ENCODE measurements at places on chromosomes 13 and 19. TPM values are rescaled to one million over a fixed set of nuclear protein-coding genes. Genes with fewer than 3 reads are reported as not detected.
A peak's percentile ranks its signal among the peaks of the same experiment; 100 is the strongest.

DNA sequence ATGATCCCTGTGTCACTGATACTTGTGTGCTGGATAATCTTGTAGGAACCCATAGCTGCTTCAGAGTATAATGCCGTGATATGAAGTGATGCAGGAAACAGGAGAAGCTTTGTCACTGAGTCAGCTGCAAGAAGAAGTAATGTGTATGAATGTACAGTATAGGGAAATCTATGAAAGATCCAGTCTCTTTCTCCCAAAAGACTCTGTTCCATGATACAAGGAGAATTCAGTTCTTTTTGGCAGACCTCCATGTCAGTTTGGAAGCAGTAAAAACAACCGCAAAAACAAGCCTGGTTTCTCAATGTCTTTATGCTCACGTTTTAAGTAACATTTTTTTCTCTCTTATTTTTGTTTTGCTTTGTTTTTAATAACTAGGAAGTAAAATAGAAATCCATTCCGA is 33.9 kb downstream of the PCDH17 start:
- DNase-seq: no peak

DNA sequence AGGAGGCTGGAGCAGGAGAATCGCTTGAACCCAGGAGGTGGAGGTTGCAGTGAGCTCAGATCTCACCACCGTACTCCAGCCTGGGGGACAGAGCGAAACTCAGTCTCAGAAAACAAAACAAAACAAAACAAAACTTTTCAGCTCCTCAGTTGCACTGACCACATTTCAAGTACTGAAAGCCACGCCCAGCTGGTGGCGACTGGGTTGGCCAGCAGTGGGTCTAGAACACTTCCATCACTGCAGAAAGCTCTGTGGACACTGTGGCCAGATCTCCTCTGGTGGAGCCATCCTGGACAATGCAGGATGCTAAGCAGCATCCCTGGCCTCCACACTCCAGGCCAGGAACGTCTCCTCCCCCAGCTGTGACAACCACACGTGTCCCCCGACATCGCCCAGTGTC is 21.1 kb downstream of the TLE2 start:
- no peak for DNase-seq

DNA sequence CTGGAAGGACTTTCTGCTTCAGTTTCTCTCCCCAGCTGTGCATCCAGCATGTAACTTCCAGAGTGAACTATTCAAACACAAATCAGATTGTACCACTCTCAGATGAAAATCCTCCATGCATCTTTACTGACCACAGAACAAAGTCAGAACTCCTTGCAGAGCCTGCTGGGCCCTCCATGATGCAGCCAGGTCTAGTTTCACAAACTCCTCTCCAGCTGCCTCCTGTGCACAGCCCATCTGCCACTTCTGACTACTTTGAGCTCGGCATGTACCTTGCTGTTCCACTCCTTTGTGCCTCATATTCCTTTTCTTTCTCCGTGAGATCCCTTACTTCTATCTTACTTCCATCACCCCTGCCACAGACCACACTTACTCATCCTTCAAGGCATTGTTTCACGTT is 31.4 kb downstream of the NALCN start:
- DNase-seq: no peak

- DNase-seq: no peak
Measured at GRCh38 chr19:23792784-23793183, 34.1 kb upstream of the ZNF681 start.

- peak; percentile 14 for DNase-seq
Measured at GRCh38 chr13:113299951-113300350, 2.9 kb downstream of the LAMP1 start.

GRCh38 chr13:26446751-26447150 is 110.7 kb upstream of the WASF3 start:
- no peak for DNase-seq

GRCh38 chr19:57786906-57787305 is 17.4 kb downstream of the ZNF586 start:
- DNase-seq: no peak

- no peak for DNase-seq
Measured at GRCh38 chr19:41416194-41416674, 10.9 kb downstream of the B3GNT8 start.

- peak; percentile 33 for DNase-seq
Measured at GRCh38 chr19:7391218-7391670, 42.5 kb downstream of the ARHGEF18 start.

DNA sequence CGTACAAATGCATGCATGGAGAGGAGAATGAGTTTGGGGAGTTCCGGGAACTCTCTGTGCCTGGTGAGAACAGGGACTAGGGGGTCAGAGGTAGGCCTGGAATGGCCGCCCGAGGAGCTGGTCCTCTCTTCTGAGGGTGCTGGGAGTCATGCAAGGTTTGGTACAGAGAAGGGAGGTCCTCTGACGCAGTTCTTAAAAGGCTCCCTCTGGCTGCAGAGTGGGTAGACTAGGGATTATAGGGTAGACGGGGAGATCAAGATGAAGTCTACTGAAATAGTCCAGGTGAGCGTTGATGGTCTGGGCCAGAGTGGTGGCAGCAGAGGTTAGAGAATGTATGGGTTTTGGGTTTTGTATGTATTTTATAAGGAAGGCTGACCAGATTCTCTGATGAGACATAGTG is 796 bp downstream of the ZNF304 start:
- DNase-seq: no peak

- DNase-seq: no peak
Measured at GRCh38 chr19:3586707-3587346, 1.5 kb downstream of the GIPC3 start.

GRCh38 chr13:73849292-73849691 is 284.9 kb downstream of the KLF12 start:
- peak; percentile 30 for DNase-seq

DNA sequence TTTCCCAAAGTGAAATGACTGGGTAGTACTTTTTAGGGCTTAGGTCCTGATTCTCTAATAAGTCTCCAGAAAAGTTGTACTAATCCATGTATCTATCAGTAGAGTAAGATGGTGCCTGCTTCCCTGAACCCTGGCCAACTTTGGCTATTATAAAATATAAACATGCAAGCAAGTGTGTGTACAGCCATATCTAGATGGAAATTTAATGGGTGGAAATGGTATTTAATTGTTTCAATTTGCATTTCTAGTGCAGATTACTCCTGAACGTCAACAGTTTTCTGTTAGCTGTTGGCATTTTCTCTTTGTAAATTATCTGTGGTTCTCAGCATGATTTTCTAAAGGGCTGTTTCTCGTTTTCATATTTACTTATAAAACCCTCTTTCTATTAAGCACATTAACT is 187.1 kb upstream of the RNF113B start:
- DNase-seq: no peak

DNA sequence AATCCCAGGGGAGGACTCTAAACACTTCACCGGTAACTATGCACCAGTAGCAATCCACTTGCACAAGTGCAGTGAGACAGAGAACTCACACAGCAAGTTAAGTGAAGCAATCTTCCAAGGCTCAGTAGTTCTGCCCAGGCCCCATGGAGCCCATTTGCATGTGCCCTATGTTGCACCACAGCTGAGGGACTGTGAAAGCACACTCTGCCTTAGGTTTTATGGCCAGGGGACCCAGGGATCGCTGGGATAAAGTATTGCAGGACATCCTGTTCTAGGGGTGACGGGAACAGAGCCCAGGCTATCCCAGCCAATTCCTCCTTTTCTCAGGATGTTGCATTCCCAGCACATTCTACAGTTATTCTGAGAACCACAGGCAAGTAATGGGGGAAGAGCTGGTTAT is 6.0 kb upstream of the AMER2 start:
- DNase-seq: no peak

DNA sequence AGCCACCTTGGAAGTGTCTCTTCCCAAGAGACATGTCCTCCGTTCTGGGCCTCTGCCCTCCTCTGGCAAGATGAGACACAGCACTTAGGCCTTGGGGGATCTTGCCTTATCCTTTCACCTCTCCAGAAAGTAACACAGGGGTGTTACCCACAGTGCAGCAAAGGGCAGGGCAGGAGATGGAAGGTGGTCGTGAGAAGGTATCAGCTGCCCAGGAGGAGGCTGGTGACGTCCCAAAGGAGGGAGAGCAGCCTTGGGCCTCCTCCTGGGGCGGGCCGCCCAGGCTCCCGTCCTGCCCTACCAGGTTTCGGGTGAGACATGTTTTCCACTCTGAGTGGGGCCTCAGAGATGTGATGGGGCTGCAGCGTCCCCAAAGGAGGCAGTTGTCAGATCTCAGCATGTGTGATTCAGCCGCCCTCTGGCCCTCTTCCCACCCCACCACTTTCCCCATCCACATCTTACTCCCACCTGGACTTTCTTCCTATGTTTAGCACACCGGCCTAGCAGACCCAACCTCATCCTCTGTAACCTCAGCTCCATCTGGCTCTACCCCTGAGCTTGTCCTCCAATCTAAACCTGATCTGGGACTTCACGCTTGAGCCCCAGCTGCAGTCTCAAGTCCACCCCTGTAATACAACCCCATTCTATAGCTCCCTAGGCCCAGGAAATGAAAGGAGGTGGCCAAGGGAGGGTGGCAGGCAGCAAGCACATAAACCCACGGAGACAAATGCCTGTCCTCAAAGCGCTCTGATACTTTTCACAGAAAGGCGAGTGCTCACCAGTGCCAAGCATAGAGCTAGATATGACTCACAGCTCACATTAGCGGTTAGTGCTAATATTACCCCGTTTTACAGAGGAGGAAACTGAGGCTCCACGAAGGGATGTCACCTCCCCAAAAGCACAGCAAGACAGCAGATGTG is 9.3 kb downstream of the POU2F2 start:
- DNase-seq: no peak

DNA sequence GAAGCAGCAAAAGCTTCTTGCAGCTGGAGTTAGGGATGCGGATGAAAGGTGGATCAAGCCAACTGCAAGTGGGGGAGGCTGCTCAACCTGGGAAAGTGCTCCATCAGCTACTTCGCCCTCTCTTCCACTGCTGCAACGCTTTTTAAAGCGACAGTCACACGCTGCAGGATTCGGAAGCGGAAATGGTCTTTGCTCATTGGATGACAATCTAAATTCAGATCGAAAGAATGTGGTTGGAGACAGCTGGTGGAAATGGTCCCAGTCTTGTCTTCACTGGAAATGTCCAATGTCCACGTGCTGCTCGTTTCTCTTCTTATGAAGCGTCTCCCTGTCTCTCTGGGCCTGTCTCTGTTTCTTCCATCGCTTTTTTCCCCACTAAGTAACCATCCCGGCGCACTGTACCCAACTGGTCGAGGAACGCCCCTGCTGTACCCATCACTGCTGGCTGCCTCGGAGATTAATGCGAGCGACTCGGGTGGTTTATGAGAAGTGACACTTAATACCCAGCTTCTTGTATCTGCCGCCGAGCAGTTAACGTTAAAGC is 2.1 kb upstream of the FGF9 start:
- no peak for DNase-seq

- no peak for DNase-seq
Measured at GRCh38 chr13:37526710-37527473, 71.7 kb downstream of the POSTN start.

- DNase-seq: no peak
Measured at GRCh38 chr13:85371254-85371653, 428.0 kb downstream of the SLITRK6 start.

GRCh38 chr19:44164673-44165512 is at the start of gene ZNF226:
Gene ZNF226 (plus strand): TSS chr19:44165100. CDS start chr19:44170081, 4,981 bp downstream.
- DNase-seq: peak; percentile 98

GRCh38 chr19:55256562-55257460 is 2.0 kb downstream of the PPP6R1 start:
- no peak for DNase-seq

- DNase-seq: no peak
Measured at GRCh38 chr13:40666933-40667621, 636 bp upstream of the FOXO1 start.

GRCh38 chr13:76387566-76387965 is 498.6 kb downstream of the KCTD12 start:
- DNase-seq: no peak

DNA sequence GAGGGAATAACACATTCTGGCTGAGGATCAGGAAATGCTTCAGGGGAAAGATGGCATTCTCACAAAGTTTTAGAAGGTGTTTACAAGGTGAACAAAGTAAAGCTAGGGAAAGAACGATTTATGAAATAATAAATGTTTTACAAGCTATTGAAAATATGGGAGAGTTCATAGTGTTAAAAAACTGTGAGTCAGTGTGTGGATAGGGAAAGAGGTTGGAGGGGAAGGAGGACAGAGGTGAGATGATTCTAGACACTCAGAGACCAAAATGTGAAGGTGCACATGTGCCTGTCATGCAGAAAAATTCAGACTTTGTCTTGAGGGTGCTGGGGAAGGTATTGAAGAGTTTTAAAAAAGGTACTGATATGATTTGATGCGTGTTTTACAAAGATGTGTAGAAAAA is 476.1 kb downstream of the TDRD3 start:
- no peak for DNase-seq

- no peak for DNase-seq
Measured at GRCh38 chr19:32197896-32198882, 147.2 kb upstream of the ZNF507 start.

- peak; percentile 92 for DNase-seq
Measured at GRCh38 chr19:1252221-1252820, 3.9 kb downstream of the MIDN start.

DNA sequence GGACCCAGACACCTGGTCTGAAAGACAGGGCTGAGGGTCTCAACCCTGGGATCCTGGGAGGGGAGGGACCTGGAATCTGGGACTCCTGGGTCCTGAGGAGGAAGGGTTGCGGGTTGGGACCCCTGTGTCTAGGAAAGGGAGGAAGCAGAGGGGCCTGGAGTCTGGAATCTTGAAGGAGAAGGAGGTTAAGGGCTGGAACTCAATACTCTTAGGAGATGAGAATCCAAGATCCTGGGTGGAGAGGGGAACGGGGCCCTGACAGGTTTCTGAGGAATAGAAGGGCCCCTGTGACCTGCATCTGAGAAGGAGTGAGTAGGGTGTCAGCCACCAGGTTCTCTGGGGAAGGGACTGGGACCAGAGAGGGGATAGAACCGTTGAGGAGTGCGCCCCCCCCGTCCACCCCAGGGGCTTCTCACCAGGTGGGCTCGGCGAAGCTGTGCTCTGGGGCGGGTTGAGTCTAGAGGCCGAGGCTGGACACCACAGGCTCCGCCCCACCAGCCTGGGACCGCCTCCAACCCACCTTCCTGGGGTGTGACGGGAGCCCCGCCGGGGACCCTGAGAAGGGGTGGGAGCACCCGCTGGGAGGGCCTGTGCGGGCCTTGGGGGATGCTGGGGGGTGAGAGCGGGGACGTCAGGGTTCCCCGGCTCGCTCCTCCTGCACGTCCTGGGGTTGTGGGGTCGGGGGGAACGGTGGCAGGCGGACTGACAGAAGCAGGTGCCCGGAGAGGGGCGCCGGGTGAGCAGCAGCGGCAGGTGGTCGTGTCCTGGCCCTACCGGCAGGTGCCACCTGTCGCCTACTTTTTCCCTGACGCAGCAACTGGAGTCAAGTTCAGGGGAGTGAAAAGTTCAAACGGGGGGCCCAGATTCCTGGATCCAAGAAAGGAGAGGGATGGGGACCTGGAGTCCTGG is at the start of gene MAMSTR:
Gene MAMSTR (minus strand): TSS at position 463 of the 909 bp plus-strand sequence. CDS start 694 bp downstream, outside the sequence.
- DNase-seq: no peak

The CCDC70 gene
- total RNA-seq: not detected

The ZNF90 gene
- not detected for total RNA-seq

The KLK6 gene
- not detected for total RNA-seq

The TMEM150B gene
- 0.61 TPM for total RNA-seq

The ZNF730 gene
- total RNA-seq: 0.29 TPM
